ENCODE measurements at places on chromosomes 5 and 9.

GRCh38 chr5:170300361-170301013 is 2.9 kb upstream of the LCP2 start:
- DNase-seq: peak; percentile 83

- peak; percentile 96 for DNase-seq
Observed at GRCh38 chr9:137461663-137462395, 2.7 kb upstream of the NSMF start.

- DNase-seq: no peak
Observed at GRCh38 chr5:173496129-173496882, 120.1 kb downstream of the BOD1 start.

- DNase-seq: no peak
Observed at GRCh38 chr5:97726106-97726505, 543.1 kb upstream of the RIOK2 start.

DNA sequence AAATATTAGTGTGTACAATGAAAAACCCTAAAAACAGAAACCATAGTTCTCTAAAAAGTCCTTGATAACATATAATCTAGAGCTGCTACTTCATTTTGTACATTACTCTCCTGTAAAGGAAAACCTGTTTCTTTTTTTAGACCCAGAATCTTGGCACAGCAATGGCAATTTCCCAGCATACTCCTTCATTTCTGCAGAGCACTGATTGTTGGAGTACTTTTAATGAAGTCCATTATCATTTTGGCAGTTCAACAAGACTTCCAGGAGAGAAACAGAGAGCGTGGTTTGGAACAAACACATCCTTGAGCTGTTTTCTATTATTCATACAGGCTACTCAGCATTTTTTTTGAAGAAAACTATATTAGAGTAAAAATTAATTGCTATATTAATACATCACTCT is 22.7 kb upstream of the MROH2B start:
- no peak for DNase-seq

DNA sequence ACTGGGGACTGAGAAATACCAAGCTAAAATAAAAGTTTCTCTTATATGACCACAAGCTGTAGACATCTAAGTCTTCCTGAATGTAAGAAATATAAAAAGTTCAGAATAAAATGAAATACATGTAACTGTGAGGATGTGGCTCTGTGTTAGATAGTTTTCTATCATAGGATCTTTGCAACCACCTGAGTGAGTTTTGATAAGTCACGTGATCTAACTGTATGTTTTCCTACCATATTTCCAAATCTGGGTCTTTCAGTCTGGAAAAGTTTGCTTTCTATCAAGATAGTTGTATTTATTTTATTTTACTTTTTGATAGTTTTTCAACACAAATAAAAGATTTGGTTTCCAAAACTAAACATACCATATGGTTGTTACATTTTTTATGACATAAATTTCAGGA is 1905.8 kb upstream of the ACO1 start:
- no peak for DNase-seq

- no peak for DNase-seq
Observed at GRCh38 chr5:90440644-90441043, 31.1 kb upstream of the CETN3 start.

- no peak for DNase-seq
Observed at GRCh38 chr9:17725399-17726010, 146.6 kb downstream of the SH3GL2 start.

- DNase-seq: no peak
Observed at GRCh38 chr5:150256410-150257064, 33.0 kb downstream of the CAMK2A start.

GRCh38 chr9:73962792-73963191 is 534.3 kb upstream of the RORB start:
- no peak for DNase-seq

- DNase-seq: peak; percentile 52
Observed at GRCh38 chr9:36485647-36486328, 85.7 kb upstream of the RNF38 start.

DNA sequence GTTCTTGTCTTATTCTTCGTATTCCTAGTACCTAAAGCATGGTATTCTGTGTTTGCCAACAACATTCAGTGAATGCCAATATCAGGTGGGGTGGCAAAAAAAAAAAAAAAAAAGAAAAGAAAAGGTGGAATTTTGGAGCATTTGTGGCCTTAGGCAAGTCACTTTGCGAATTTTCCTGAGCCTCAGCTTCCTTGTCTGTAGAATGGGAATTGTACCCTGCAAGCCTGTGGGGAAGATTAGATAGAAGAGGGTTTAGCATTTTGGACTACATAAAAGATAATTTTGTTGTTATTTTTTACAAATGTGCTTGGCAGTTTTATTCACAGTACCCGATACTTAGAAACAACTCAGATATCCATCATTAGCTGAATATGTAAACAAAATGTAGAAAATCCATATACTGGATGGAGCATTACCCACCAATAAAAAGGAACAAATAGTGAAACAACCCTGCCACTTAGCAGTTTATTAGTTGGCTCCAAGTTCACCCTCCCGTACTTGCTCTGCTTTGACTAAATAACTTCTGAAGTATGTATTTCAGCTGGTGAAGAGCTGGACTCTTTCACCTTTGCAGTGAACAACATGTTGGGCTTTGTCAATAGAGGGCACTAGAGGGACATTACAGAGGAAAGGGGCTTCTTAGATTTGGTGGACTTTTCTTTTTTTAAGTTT is 13.6 kb downstream of the UBE2D2 start:
- DNase-seq: no peak

All from suppressor macrophage treated with lipopolysaccharide for 4 hours (primary cell).